Sciatic nerve (tissue), 2 donors: ENCODE measurements at places on chromosomes 6 and 20. TPM values are rescaled to one million over a fixed set of nuclear protein-coding genes. Genes with fewer than 3 reads are reported as not detected.

DNA sequence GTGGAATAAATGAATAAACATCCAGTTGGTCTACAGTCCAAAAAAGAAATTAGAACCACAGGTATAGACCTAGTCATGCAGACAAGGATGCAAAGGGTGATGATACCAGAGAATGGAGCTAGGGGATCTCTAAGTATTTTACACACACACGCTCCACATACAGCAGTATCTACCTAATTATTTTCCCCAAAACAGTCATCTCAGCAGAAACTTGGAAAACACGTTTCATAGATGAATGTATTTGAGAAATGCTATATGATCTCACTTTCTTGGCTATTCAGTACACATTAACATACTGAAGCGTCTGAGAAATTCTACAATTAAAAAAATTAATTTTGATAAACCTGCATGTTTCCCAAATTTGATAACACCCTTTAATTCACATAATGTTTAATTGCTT is 155.3 kb downstream of the MTFR2 start:
- no peak for DNase-seq

DNA sequence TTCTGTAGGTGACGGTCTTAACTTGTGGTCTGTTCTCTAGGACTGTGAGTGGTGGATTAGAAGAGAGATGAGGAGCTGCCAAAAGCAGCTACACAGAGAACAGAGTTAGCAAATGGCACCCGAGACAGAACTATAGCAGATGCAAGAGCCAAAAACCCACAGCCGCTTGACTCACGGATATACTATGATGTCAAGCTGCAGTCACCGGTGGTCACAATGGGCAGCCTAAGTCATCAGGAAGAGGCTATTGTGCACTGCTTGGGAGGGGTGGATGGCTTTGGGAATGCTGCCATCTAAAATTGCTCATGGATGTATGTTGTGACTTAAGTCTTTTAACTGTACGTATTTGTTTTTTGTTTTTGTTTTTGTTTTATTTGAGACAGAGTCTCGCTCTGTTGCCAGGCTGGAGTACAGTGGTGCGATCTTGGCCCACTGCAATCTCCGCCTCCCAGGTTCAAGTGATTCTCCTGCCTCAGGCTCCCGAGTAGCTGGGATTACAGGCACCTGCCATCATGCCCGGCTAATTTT is at the start of gene GTSF1L:
TSS of gene GTSF1L (minus strand) at position 192 of the 528 bp plus-strand sequence. CDS start 308 bp downstream, outside the sequence.
- DNase-seq = no peak

- no peak for DNase-seq
Observed at GRCh38 chr6:52787917-52788316, 15.7 kb downstream of the GSTA1 start.

GRCh38 chr6:42771741-42772100 is 10.1 kb upstream of the BICRAL start:
- no peak for DNase-seq

DNA sequence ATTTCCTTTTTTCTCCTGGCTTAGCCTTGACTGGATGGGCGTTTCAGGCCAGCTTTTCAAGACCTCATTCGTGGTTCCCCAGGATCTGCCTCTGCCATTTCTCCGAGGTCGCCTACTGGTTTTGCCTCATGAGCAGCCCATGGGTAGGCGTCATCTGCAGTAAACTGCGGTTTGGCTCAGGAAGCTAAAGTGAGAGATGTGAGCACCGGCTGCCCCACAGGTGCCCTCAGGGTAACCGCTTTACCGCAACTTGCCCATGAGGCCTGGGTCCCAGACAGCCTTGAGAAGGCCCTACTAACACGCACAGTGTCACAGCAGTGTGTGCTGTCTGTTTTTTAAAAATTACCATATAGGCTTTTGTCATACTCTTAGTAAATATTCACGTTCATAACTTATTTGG is 53.4 kb upstream of the TBXT start:
- no peak for DNase-seq

- no peak for DNase-seq
Observed at GRCh38 chr20:46209930-46210671, 92.0 kb downstream of the CD40 start.

- DNase-seq = no peak
Observed at GRCh38 chr20:63854069-63854765, 7.1 kb upstream of the ABHD16B start.

DNA sequence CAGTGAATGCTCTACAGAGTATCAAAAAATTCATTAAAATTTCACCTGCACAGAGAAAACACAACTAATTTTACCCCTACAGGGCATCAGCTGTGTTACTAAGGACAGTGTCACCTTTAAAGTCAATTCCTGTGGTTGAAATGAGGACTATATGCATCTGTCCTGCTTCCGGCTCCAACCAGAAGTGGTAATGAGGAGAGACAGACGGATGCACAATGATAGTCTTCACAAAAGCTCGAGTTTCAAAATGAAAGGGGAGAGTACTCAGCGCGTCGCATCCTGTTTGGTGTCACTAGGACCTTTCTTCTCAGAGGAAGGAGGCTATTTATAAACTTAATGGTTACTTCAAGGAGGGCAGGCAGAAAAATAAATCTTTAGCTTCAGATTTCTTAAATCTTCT is 86.5 kb downstream of the LYRM4 start:
- no peak for DNase-seq

GRCh38 chr20:24662752-24663365 is 193.4 kb downstream of the SYNDIG1 start:
- peak; percentile 17 for DNase-seq

GRCh38 chr6:159220093-159220492 is 50.9 kb downstream of the FNDC1 start:
- no peak for DNase-seq

DNA sequence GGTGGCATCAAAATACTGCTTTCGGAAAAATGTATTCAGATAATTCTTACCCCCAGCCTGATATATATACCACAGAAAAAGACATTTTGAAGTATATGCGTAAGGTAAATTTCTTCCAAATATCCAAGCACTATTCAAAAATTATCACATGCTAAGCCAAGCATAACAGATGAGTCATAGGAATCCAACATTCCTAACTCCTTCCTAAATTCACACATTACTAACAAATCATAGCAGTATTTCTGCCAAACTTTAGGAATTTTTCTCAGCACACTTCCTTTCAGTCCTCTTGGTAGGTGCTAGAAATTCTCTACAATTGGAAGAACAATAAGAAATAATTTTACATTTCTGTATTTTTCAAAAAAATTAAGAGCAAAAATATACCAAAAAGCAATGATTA is 417.5 kb downstream of the EYS start:
- no peak for DNase-seq

- DNase-seq = no peak
Observed at GRCh38 chr6:25369036-25369432, 89.9 kb downstream of the CARMIL1 start.

- DNase-seq = no peak
Observed at GRCh38 chr6:153698637-153699036, 340.4 kb upstream of the OPRM1 start.

DNA sequence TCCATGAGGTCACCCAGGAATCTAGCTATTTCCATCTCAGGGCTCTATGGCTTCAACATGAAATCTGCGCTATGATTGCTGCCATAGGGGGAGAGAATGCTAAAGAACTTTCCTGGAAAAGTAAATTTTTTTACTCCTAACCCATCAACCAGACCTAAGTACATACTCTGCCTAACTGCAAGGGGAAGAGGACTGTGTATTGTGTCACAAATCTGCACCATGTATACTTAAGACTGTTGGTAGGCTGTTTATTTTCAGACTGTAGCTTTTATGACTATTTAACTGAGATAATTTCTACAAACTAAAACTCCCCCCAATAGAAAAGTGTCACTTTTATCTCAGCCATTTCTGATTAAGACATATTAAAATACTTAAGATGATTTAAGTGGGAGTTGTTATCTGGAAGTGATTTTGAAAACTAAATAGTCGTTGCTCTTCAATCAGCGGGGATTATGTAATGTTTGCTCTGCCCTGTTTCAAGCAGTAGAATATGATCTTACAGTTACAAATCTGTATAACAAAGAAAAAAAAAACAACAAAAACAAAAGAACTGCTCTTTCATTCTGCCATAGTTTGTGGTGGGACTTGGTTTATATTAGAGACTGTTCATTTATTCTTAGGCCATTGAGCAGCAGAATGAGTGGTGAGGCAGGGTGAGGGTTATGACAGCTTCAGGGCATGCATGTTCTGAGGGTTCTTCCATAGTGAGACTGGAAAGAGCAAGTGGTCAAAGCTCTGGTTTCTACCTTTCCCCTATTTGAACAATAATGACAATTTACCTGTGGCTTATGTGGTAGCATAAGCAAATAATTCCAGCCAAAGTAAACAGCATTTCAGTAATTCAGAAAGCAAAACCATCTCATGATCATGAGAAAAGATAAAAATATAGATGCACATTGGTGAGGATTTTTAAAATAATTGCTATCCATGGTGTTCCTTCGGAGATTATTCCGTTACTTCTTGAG is 126.3 kb upstream of the CEP162 start:
- DNase-seq = no peak

- DNase-seq = no peak
Observed at GRCh38 chr6:167979436-167980139, 17.9 kb upstream of the KIF25 start.

DNA sequence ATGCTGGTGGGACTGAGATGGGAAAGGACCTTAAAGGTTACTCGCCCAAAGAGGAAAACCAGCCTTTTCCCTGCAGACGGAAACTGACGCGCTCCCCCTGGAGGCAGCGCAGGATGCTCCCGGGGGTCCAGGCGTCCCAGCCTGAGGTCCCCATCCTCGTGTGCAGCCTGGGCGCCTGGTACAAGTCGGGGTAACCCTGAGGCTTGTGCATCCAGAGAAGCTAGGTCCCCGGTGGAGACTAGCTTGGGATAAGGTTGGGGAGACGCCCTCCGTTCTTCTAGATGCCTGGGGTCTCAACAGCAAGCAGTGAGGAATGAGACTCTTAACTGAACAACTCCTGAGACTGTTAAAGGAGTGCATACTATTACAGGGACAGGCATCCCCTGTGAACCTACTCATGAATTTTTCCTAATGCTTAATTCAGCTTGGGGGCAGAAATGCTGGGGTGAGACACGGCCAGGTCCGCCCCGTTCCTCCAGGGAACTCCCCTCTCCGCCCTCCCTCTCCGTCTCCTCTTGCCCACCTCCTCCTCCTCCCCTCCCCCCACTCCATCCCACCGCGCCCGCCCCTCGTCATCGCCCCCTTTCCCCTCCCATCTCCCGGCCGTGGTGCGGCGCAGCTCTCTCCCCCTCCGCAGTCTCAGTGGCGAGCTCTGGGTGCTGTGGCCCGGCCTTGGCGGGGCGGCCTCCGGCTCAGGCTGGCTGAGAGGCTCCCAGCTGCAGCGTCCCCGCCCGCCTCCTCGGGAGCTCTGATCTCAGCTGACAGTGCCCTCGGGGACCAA is at the start of gene PRSS35:
TSS of gene PRSS35 (plus strand) at position 634 of the 781 bp plus-strand sequence. CDS start 10,908 bp downstream, outside the sequence.
- DNase-seq = peak; percentile 80

DNA sequence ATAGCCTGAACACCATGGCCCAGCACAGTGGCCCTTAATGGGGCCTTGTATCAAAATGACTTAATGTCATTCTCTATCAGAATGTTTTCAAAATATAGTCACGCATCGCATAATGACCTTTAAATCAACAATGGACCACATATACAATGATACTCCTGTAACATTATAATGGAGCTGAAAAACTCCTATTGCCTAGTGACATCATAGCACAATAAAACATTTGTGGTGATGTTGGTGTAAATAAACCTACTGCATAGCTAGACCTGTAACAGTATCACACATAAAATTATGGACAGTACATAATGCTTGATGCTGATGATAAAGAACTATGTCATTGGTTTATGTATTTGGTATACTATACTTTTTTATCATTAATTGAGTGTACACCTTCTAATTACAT is 9.3 kb downstream of the ELOVL5 start:
- DNase-seq = no peak

DNA sequence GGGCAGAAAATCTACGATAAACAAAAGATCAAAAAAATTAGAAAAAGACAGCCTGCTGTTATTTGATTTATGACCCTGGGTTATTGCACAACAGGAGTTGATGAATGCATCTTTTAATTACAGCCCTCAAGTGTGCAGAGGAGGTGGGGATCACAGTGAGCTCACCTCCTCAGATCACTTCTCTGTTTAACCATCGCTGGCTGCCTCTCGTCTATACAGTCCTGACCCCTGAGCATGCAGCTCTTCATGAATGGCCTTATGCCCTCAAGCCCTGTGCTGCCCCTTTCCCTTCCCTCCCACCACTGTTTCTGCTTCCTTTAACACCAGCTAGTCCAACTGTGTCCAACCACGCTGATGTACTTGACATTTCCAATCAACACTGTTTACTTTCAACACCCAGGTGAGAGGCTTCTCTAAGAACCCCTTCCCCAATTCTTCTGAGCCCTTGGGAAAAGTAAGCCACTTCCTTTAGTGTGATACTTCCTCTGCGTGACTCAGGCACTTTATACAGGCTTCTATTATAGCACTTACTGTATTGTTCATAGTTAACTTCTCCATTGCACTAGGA is 60.6 kb upstream of the RIPOR2 start:
- no peak for DNase-seq

DNA sequence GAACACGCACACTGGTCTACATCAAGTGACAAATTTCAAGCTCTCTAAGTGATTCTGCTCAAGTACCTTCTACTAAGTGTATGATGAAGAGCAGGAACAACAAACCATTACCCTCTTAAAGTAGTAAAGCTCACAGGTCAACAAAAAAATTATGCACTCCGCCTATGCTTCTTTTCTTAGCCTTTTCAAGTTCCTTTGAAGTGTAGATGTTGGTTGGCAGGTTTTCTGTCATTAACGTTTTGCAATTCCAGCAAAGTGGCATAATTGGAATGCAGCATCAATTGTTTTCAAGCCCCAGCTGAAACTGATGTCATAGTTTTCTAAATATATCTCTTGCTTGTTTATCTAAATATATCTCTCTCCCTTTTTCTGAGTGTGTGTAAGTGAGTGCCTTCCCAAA is 396.9 kb upstream of the EYS start:
- no peak for DNase-seq

DNA sequence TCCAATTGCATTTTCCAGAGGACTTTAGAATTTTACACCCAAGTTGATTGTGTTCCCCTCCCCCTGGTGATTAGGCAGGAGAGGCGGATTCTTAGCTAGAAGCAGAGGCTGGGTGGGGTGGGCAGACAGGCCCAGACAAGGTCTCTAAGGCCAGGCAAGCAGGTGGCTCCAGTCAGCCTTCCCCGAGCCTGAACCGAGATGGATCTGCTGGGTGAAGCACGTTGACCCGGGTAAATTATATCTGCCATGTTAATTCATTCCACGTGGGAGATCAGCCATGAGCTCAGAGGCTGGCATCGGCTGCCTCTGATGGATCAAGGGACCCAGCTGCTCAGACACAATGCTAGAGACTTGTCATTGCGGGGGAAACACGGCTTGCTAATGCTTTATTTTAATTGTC is 159.5 kb upstream of the MAFB start:
- no peak for DNase-seq

GNMT gene
- 1.8 TPM for total RNA-seq

C20orf173 gene
- not detected for total RNA-seq

PRICKLE4 gene
- 9.0 TPM for total RNA-seq

AHCY gene
- 48.1 TPM for total RNA-seq

MGME1 gene
- total RNA-seq = 8.7 TPM

FKBP1C gene
- total RNA-seq = 0.89 TPM

SIRPB2 gene
- 8.2 TPM for total RNA-seq

TFAP2D gene
- total RNA-seq = not detected
